Fibroblast of the conjunctiva (primary cell): ENCODE measurements at places on chromosomes 11 and 22.

DNA sequence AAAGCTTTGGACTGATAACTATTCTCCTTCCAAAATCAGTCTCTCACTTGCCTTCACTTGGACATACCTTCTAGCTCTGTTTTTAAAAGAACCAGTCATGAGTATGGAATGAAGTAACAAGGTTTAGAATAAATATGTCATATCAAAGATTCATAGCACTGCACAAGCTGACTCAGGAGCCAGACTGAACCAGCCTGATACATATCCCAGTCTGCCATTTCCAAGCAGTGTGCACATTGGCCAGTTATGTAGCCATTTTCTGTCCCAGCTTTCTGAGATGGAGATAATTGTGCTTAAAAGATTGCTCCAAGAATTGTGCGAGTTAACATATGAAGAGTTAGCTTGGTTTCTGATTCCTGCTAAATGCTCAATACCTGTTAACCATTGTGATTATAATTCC, 311.3 kb downstream of the C11orf87 start:
- DNase-seq: no peak

DNA sequence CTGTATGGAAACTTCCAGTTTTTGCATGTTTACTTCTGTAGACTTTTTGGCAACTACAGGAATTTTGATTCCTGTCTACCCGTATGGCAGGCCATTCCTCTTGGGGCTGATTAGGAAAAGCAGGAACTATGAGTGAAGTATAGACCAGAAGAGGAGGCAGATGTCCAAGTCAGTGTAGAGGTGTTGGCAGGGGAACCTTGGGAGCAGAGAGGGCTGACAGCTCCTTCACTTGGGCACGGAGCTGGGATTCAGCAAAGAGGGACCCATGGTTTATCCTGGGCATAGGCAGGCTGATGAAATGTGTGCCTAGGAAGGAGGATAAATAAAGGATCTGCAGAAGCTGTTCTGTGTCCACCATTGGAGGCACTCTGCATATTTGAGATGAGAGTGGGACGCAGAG, 33.1 kb downstream of the TREH start:
- no peak for DNase-seq

GRCh38 chr11:110046775-110047380, 46.3 kb upstream of the ZC3H12C start:
- DNase-seq: no peak

- DNase-seq: no peak
These were observed 62.9 kb downstream of the GRK3 start for GRCh38 chr22:25627271-25627852.

DNA sequence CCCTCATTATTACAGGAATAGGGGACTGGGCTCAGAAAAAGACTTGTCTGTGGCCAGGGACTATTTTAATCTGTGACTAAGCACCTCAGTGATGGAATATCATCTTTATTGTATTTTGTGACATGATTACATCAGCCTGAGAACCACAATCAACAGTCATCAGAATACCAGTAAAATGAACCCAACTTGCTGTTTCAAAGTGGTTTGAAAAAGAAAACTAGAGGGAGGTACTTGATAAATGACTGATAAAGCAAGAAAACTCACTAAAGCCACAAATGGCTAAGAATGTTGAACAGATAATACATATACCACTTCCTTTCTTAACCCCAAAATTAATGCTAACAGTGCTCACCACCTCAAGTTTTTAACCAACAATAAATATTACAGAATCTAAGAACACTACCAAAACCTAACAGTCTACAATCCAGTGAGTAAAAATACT, 155.7 kb downstream of the ATG16L2 start:
- DNase-seq: peak; percentile 60

GRCh38 chr11:16609769-16610168, 128.7 kb upstream of the C11orf58 start:
- DNase-seq: no peak

- DNase-seq: peak; percentile 78
These were observed at the start of gene CLNS1A for GRCh38 chr11:77637345-77638165. Gene CLNS1A, minus strand, starts transcription at chr11:77637794. Its CDS starts 80 bp downstream, at chr11:77637714.

- peak; percentile 80 for DNase-seq
These were observed 383.7 kb downstream of the TMEM135 start for GRCh38 chr11:87421422-87421821.

GRCh38 chr11:78399136-78399535, 18.5 kb downstream of the GAB2 start:
- no peak for DNase-seq

DNA sequence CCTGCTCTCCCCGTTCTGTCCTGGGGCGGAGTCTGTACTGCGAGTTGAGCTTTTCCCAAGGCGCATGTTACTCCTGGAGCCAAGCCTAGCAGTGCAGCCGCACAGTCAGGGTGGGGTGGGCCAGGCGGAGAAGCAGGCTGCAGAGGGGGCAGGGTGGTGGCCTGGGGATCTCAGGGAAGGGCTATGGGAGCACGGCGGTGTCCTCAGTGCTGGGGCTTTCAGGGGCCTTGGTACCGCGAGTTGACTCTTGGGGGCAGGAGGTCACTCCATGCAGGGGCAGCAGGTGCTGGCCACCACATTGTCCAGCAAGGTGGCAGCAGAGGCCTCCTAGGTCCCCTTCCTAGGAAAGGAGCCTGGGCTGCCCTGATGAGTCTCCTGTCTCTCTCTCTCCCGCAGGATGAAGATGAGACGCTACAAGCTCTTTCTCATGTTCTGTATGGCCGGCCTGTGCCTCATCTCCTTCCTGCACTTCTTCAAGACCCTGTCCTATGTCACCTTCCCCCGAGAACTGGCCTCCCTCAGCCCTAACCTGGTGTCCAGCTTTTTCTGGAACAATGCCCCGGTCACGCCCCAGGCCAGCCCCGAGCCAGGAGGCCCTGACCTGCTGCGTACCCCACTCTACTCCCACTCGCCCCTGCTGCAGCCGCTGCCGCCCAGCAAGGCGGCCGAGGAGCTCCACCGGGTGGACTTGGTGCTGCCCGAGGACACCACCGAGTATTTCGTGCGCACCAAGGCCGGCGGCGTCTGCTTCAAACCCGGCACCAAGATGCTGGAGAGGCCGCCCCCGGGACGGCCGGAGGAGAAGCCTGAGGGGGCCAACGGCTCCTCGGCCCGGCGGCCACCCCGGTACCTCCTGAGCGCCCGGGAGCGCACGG, 14.9 kb upstream of the MIEF1 start:
- no peak for DNase-seq

DNA sequence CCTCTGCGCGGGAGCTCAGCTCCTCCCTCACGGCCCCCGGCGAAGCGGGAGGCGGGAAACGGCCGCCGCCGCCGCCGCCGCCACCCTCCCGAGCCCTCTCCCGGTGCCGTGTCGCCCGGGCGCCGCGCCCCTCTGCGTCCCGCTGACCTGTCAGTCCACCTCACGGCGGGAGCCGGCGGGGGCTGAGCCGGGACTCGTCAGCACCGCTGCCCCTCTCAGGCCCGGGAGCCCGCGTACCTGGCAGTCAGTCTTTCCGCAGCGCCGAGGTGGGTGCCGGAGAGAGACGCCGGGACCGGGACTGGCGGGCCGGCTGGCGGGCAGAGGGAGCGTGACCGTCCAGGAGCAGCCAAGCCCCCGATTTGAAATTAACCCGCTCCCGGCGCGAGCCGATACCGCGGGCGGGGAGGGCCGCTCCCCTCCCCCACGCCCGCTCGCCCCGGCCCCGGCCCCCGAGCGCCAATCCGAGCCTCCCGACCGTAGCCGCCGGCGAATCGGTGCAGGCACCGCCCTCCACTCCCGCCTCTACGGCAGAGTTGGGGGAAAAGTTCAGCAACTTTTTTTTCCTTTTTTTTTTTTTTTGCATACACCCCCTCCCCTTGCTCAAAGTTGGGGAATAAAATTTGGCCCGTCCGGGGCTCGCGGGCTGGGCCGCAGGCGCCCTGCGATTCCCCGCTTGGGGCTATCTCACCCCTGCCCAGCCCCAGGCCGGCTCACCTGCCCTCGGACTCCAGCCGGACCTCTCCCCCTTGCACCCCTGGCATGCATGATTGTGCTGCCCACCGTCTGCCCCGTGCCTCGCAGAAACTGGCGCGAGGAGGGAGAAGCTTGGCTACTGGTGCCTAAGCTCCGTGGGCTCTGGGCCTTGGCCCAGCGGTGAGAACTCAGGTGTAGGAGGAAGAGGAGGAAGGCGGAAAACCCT, 774 bp upstream of the E2F8 start:
- no peak for DNase-seq

GRCh38 chr11:79101656-79102055, 339.2 kb downstream of the TENM4 start:
- DNase-seq: no peak

GRCh38 chr22:30574095-30574981, at the start of gene GAL3ST1:
Gene GAL3ST1, minus strand, starts transcription at chr22:30574665. Its CDS starts 17,273 bp downstream, at chr22:30557392.
- no peak for DNase-seq

DNA sequence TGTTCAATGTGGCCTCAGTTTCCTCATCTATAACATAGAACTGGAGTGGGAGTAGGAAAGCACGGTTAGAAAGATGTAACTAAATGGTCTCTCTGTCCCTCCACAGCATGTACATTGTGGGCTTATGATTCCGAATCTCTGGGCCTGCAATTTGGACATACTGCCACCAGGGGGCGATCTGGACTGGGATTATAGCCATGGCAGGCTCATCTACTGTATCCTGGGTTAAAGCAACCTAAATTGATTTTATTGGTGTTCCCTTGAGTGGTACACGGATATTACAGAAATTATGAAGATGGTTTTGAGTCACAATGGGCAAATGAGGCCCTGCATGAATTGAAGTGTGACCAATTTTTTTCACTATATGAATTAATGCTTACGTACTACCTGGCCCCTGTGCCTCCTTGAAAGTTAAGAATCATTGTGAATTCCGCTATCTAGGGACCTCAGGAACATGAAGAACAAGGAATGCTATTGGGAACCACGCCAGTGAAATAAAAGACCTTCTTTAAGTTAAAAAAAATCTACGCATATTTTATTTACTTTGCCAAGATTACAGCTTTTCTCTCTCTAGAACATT, 32.9 kb downstream of the TST start:
- no peak for DNase-seq

- no peak for DNase-seq
These were observed at the start of gene PCSK7 for GRCh38 chr11:117231842-117232091. Gene PCSK7, minus strand, starts transcription at chr11:117232073. Its CDS starts 2,229 bp downstream, at chr11:117229844.

DNA sequence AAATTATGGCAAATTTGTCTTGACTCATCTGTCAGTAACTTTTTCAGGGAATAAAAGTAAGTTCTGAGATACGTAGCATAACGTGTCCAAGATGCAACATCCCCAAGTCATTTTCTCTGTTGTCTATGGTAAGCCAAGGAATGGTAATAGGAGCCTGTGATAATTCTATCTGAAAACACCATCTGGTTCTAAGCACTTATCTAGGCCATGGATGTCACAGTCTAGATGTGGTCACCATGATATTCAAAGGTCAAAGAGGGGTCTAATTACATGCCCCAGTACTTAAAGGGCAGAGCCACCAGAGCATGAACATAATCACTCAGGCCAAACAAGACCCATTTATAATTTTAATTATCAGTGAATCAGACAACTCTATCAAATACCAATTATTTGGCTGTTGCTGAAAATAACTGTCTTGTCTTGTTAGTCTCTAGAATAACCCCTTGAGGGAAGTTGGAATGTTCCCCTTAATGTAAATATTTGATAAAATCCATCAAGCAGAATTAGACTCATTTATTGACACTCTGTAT, 225.1 kb upstream of the MPPED2 start:
- DNase-seq: no peak

GRCh38 chr11:72940417-72940816, 126.2 kb downstream of the ATG16L2 start:
- no peak for DNase-seq

DNA sequence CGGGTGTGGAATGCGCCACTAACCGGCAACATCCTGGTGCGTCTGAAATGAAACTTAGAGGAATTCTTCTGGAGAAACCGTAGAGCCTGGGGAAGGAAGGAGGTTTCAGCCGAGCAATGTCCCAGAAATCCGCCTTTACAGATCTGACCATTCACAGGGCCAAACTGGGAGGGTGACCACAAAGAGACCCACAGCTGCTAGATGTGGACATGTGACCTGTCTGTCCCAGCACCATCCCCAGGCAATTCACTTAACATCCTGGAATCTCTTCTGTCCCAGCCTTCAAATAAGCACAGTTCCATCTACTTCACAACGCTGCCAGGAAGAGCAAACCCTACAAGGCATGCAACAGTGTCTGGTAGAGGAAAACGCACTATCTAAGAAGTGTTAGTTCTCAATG, 9.8 kb downstream of the MCAT start:
- no peak for DNase-seq

DNA sequence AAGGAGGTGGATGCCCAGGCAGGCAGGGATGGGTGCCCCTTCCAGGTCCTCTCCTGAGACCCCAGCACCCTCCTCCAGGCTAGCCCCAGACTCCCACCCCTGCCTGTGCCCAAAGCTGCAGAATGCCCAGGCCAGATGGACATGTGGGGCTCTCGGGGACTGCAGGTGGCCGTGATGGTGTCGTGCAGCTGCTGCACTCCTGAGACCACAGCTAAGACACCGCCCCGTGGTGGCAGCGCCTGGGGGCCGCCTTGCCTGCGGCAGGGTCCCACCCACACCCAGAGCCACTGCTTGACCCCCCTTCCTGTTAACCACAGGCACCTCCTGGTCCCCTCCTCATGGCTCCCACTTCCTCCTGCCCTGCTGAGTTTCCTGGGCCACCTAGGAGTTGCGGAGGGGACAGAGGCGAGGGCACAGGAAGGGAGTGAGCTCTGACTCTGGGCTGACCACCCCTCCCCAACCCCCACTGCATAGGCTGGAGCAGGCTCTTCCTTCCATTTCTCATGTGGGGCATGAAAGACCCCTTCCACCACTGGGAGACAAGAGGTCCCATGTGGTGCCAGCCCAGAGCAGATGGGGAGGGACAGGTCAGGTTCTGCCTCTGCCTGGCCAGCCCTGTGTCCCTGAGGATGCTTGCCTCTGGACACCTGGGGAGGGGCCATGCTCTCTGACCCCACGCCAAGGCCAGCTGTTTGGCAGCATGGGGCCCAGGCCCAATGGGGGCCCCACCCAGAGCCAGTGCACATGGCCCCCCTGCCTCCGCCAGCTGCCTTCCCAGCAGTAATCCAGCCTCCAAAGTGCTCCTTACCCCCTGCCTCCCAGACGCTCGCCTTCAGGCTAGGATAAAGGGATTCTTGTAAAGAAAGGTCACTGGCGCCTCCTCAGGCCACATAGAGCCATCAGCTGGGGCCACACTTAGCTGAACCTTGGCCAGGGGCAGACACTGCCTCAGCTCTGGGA, 29.3 kb downstream of the OSBPL5 start:
- DNase-seq: no peak

- no peak for DNase-seq
These were observed 18.4 kb downstream of the OSBPL5 start for GRCh38 chr11:3146612-3147256.

DNA sequence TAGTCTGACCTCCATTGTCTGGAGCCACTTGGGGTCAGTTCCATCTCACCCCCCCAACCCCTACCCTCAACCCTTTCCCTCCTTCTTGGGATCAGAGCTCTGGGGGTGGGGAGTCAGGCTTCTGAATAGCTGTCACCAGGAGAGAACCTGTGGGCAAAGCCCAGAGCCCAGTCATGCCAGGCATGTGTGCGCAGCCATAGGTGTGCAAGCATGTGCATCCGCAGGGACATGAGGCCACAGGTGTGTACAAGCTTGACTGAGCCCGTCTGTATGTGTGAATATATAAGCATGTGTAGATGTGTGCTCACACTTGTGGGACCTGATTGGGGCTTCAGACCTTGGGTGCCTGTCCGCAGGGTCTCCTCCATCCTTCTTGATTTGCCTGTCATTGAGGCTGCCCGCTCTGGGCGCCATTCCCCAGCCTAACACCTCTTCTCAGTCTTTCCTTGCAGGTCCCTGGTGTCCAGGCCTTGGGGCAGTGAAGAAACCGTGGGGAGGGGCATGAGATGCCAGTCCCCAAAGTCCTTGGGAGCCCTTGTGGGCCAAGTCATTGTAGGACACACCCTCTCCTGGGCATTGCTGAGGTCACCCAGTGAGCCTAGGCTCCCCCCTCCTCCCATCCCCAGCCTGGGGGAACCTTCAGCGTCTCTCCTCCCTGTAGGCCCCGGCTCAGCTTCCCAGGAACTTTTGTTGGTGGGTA, 9.0 kb downstream of the ATG16L2 start:
- no peak for DNase-seq
